T-helper 22 cell (primary cell): ENCODE measurements at places on chromosomes 12 and 14.

DNA sequence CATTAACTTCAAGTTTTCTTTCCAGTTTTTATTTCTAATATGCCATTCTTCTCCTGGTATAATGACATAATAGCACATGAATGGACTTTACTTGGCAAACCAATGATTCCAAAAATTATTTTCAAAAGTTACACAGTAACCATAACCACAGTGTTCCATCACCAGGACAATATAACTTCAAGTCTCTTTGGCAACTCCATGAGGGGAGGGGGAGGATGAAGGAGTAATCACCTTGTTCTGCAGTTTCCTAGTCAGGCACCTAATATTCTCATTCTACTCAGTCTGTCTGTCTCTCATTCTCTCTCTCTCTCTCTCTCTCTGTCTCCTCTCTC lies 66.6 kb downstream of the BTG1 start:
- no peak for DNase-seq

DNA sequence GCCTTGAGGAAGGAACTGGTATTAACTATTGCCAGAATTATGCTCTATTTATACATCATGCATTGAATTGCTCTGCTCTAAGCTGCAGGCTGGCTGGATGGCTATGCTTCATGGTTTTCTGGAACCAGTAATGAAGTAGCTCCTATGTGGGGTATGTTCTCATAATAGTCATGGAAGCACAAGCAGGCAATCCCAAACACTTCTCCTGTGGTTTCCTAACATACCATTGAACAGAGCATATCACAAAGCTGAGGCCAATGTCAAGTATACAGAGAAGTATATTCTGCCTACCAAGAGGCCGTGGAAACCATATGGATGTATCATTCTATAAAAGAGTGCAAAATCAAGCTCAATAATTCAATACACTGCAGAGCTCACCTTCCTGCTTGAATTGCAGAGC lies 1752.4 kb upstream of the FLRT2 start:
- no peak for DNase-seq

GRCh38 chr14:94747739-94748138 lies 22.2 kb downstream of the GSC start:
- DNase-seq, result no peak

DNA sequence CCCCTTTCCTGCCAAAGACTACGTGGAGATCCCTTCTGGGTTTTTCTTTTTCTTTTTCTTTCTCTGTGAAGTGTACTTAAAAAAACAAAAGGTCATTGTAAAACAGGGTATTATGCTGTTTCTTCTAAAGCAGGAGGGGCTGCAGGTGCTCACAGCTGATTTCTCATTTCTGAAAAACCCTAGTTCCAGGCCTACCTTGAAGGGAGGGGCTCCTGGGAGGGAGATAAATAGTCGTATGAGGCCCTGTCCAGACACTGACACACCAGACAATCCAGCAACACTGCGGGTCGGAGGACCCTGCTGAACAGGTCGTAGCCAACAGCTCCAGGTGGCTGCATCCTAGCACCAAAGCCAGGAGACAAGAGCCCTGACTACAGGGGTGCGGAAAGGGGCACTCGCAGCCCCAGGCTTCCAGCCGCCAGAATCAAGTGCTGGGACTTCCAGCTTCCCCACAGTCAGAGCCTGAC lies 41.1 kb downstream of the PSMA6 start:
- no peak for DNase-seq

DNA sequence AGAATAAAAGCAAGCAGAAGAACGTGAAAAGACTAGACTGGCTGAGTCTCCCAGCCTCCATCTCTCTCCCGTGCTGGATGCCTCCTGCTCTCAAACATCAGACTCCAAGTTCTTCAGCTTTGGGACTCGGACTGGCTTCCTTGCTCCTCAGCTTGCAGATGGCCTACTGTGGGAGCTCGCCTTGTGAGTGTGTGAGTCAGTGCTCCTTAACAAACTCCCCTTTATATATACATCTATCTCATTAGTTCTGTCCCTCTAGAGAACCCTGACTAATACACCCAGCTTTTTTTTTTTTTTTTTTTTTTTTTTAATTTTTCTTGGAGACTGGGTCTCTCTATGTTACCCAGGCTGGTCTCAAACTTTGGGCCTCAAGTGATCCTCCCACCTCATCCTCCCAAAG lies 46.9 kb downstream of the ACTN1 start:
- no peak for DNase-seq

- no peak for DNase-seq
These were observed 42.4 kb downstream of the RNF34 start for GRCh38 chr12:121442028-121442948.

- no peak for DNase-seq
These were observed 56.9 kb downstream of the MAP4K5 start for GRCh38 chr14:50475460-50475859.

GRCh38 chr14:105169776-105170655 lies 1.4 kb upstream of the JAG2 start:
- DNase-seq, result no peak

GRCh38 chr12:57455374-57456144 lies 452 bp downstream of the INHBE start:
- no peak for DNase-seq
